DMS53 (cell line): ENCODE measurements at places on chromosomes 12 and 14.
A peak's percentile ranks its signal among the peaks of the same experiment; 100 is the strongest.

DNA sequence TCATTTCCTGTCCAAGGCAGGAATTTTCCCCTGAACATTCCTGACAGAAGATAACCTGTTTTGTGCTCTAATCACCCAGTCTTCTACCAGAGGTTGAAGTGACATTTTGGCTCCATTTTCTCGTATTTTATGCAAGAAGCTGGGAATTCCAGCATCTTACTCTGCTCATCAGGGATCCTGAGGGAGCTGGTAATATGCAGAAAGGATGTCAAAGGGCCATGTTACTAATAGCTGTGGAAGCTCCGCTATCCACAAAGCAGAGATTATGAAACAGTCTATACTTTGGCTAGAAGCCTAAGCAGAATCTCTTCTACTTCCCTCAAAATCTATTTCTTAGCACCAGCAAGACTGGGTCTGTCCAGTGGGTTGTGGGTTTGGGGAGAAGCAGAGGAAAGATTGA, 613.0 kb downstream of the DIO2 start:
- DNase-seq: no peak

- DNase-seq: no peak
Measured at GRCh38 chr12:114438635-114439256, 32.8 kb upstream of the TBX5 start.

DNA sequence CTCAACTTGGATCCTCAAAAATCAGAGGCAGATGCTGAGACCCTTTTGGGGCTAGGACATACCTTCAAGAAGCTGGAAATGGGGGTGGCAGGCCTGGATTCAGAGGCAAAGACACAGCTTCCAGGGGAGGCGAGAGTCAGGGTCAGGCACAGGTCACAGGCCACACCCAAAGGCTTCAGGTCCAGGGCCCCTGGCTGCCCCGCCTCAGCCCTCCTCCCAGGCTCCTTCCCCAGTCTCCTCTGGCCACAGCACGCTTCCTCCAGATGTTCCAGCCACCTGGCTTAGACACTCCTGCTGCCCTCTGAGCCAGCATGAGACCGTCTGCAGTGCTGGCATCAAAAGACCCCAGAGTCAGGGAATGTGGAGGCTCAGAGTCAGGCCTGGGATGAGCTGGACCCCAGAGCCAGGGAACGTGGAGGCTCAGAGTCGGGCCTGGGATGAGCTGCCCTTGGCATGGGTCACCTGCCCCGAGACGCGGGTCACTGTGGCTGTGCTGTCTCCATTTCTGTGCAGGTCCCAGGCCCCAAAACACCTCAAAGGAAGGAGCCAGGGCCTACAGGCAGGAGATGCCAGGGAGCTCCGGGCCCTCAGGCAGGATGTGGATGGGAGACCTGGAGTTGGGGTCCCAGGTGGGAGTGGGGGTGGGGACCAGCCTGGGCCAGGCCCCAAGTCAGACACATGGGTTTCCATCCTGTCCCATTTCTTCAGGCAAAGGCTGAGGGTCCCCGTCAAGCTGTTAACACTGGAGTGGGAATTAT, 58.9 kb downstream of the DIO3 start:
- DNase-seq: no peak

GRCh38 chr12:124481772-124482566, 85.4 kb downstream of the NCOR2 start:
- no peak for DNase-seq

GRCh38 chr12:50550530-50551223, 45.9 kb downstream of the DIP2B start:
- no peak for DNase-seq

- DNase-seq: no peak
Measured at GRCh38 chr12:66331814-66332213, 29.5 kb downstream of the HELB start.

DNA sequence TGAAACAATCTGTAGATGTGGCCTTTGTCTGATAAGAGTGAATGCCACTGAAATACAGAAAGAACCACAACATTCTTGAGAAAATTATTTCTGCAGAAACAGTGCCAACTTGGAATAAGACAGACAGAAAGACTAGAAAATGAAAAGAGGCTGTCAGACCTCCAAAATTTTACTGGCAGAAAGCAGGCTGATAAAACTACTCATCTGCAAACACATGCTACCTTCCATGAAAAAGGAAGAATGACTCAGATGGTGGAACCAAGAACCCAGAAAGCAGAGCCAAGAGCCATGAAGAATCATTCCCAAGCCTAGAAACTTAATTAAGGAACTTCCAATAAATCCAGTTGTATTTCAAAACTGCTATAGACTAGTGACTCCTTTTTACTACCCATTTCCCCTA, 31.9 kb upstream of the OSBPL8 start:
- no peak for DNase-seq

DNA sequence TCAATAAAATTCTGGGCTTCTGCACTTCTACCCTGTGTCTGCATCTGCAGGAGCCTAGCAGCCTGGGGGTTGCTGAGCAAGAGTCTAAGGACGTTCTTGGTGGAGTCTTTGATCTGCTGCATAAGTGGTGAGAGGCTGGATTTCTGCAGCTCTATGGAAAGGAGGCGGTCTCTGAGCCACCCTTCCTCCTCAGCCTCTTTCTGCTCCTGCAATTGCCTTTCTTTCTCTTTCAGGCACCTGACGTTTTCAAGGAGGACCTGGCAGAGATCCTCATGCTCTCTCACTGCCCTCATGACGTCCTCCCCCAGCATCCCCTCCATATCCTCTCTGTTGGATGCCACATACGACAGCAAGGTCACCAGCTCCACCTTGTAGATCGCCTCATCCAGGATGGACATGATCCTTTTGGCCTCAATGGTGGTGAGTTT, 13.6 kb upstream of the TPCN1 start:
- DNase-seq: no peak

- DNase-seq: peak; percentile 57
Measured at GRCh38 chr12:51390891-51391282, 319 bp downstream of the GALNT6 start.

DNA sequence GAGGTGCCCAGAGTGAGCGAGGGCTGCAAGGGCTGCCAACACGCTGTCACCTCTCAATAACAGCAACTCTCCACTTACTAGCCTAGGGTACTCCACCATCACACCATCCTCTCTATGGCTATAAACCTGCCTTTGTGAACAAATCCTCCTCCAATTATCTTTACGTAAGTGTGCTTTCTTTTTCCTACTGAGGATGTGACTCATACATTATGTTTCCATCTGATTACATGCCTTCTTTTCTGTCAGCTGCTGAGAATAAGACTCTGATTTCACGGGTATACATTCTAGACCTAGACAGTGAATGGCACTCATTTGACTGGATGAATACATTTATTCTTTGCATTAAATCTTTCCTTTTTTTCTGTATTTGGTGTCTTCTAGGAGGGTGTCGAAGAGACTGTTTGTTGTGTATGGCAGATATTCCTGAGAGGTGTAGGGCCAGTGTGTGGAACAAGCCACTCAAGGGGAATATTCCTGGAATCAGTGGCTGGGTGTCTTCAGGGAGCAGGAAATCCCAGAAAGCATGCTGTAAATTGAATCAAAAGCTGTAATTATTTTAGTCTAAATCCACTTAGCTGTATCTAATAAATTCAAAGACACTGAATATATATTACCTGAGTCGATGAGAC, 327.3 kb upstream of the TMTC1 start:
- DNase-seq: peak; percentile 59

DNA sequence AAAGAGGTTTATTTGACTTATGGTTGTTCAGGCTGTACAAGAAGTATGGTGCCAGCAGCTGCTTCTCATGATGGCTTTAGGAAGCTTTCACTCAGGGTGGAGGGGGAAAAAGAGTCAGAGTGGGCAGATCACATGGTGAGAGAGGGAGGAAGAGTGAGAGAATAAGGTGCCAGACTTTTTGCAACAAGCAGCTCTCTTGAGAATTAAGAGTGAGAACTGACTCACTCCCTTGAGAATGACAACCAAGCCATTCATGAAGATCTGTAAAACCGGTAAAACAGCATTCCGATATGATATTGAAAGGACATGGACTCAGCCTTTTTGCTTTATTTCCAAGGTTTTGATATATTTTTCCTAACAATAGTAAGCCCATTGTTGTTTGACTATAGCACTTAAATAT, 501.2 kb downstream of the GALC start:
- peak; percentile 78 for DNase-seq

DNA sequence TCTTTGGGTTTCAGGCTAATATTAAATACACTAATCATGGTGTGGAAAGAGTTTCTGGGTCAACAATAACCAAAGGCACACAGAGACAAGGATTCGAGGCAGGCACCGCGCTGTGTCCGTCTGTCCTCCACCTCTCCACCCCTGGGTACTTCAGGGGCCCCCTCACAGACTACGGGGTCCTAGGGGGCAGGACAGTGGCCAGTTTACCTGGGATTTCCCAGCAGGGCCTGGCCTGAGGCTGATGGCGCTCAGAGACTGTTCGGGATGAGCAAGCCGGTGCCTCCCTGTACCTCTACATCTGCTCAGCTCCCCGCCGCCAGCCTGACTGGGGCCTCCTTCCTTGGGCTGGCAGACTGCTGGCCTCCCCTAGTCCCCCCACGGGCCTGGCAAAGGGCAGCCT, 18.1 kb upstream of the EIF5 start:
- no peak for DNase-seq

DNA sequence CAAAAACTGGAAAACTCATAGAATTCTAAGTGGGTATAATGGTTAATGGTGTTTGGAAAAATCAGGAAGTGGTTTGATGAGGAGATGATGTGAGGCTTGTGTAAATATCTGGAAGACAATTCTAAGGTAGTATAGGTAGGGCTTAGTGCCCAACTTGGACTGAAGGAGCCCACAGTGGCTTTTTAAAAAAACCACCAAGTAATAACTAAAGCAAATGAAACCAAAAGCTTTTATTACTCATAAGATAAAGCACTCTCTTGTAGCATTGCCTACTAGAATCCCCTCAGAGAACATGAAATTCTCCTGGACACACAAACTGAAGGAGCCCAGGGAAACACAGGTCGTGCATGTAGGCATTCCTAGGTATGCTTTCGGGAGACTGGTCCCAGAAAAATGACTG, 324.5 kb downstream of the NELL2 start:
- DNase-seq: no peak

GRCh38 chr14:92386637-92387036, 63.7 kb downstream of the SLC24A4 start:
- DNase-seq: no peak

DNA sequence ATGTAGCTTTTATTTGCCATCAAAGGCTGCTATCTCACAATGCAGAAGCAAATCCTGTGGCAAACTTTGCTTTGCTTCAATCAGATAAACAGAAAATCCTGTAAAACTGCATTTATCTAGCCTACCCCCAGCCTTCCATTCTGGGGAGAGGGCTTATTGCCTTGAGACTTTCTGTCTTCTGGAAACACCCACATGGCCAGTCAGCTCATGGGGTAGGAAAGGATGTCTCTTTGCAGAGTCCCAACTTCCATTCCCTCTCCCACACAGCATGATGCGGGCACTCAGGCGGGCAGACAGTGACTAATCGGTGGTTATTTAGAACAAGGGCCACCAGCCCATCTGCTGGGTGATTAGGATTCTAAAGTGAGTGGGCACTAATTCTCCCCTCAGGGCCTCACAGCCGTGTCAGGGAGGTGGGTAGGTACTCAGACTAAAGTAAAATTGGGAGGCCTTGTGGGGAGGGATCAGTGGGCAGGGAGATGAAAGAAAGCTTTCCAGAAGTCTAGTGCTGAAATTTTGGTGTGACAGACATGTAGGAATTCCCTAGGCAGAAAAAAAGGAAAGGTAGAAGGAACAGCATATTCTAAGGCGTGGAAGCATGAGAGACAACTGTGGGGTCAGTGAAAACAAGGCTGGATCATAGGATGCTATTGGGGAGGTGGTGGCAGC, 720.5 kb downstream of the VRK1 start:
- no peak for DNase-seq

DNA sequence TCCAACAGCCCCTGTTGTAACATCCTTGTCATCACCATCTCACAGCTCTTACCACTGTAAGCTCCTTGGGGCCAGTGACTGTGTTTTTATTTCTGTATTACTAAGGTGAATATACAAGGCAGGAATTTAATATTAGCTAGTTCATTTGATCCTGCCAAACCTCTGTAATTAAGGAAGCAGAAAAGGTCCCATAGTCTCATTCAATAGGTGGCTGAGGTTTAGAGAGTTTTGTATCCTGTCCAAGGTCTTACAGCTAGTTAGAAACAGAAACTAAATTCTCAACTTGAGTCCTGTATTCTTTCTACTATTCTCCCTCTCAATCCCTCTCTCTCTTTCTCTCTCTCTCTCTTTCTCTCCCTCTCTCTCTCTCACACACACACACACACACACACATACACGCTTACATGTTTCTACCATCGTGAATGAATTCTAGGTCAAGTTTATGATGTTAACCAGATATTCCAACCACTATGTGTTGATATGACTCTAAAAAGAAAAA, 543 bp upstream of the GLIPR1 start:
- DNase-seq: peak; percentile 37

DNA sequence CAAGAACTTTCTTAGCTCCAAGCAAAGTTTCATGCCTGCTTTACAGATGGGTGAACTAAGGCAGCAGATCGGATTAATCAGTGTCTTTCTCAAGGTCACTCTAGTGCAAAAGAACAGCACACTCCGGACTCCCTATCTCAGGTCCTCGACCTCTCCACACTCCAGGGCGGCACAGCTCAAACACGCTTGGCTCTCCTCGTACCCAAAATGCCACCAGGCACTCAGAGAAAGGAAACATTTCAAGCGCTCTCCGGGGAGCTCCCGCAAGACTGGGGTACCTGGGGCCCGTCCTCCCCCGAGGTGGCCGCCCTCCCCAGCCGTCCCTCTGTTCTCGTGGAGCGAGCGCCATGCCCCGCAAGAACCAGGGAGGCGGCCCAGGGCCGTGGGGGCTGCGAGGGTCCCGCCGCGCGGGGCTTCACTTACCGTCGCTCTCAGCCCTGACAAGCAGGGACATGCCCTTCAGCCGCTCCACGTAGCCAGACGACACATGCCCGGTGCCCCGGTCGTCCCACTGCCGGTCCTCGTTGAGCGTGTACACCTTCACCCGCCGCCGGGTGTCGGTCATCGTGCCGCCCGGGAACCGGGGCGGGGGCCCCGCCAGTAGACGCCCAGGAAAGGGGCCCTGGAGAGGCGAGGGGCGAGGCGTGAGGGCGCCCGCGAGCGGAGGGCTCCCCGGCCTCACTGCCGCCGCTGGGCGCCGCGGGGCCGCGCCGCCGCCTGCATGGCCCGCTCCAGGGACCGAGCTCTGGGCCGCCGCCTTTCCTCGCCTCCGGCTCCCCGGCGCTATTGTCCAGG, 830 bp downstream of the PPP4R3A start:
- DNase-seq: peak; percentile 60

- no peak for DNase-seq
Measured at GRCh38 chr14:37272569-37272968, 74.8 kb downstream of the MIPOL1 start.

- DNase-seq: peak; percentile 57
Measured at GRCh38 chr12:62481843-62482540, 15.4 kb downstream of the MON2 start.

DNA sequence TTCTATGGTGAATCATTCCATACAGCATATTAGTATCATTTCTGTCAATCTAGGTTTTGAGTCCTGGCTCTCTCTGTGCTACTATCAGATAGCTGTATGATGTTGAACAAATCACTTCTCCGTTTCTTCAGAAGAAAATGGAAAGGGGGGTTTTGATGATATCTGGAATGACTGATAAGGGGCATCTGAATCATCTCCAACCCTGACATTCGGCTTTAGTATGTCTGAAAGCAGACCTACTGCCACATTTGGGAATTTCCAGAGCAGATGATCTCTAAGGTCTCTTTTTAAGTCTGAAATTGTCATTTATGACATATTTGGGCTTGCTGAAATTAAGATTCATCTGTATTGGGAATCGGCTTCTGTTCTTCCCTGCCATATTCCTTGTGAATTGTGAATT, 10.1 kb downstream of the MLF2 start:
- DNase-seq: no peak
